ENCODE measurements at places on chromosomes 1 and 21.

DNA sequence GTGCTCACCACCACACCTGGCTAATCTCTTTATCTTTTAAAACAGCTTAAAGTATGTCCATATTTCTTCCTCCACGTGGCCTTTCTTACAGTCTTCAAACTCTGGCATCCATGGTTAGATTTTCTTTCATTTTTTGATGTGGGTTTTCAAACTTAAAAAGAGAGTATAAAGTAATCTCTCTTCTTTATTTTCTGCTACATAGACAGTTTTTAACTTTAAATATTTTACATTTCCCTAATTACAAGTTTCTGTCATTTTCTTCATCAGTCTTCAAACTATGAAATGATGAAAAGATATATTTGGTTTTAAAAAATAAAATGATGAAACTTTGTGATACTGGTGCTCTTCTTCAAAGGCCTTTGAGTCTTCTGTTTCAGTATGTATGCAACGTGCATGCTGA is 143.5 kb upstream of the ESRRG start:
- DNase-seq = no peak

GRCh38 chr1:205637854-205638468 is 6.2 kb upstream of the ELK4 start:
- DNase-seq = no peak

- DNase-seq = no peak
These were observed 18.7 kb upstream of the ADAR start for GRCh38 chr1:154626456-154627256.

DNA sequence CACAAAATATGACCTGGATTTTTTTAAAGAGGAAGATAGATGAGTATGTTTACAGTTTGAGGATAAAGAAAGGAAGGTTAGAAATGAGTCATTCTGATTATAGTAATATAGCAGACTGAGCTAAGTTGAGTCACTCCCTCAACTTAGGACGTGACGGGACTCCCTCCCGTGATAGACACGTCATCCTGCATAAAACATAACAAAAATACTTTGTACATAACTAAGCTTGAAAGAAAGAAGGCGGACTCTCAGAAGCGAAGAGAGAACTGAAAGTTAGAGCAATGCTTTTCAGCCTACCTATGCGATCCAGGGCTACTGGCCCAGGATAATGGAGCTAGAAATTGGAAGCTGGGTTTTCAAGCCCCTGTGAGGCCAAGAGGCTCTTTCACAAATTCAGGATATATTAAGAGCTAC is 53.0 kb upstream of the DESI2 start:
- DNase-seq = peak; percentile 15

GRCh38 chr1:228184152-228184551 is 18.5 kb downstream of the IBA57 start:
- no peak for DNase-seq

DNA sequence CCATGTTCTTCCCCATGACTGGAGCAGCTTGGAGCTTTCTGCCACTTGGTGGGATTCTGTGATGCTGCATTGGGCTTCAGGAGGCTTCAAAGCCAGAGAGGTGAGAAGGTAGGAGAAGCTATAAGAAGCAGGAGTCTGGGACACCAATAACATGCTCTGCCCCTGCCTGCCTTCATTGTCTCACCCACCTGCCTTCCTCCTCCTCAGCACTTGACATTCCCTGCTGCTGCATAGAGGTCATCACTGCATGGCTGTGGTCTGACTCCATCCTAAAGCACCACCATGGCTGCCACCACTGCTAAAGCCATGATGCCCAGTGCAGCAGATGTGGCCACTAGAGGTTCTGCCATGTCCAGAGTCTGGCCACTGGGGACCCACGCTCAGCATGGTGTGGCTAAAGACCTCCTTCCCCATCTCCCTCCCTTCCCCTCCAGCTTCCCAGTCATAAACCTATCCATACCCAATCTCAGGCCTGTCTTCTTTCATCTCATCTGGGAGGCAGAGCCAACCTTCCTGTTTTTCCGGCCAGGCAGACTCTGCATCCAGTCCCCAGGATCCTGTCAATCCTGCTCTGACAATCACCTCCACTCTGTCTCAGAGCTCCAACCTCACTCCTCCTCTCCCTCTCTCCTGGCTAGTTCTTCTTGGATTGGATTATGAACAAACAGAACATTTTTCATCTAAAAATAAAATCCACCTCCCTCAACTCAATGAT is 285.1 kb upstream of the POU3F1 start:
- DNase-seq = no peak

- no peak for DNase-seq
These were observed 142.1 kb upstream of the PTGFR start for GRCh38 chr1:78348496-78349284.

DNA sequence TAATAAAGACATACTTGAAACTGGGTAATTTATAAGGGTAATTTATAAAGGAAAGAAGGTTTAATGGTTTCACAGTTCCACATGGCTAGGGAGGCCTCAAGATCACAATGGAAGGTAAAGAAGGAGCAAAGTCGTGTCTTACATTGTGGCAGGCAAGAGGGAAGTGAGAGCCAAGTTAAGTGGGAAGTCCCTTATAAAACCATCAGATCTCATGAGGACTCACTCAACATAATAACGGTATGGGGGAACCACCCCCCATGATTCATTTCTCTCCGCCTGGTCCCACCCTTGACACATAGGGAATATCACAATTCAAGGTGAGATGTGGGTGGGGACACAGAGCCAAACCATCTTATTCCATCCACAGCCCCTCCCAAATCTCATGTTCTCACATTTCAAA is 76.8 kb upstream of the ZNF678 start:
- DNase-seq = no peak

DNA sequence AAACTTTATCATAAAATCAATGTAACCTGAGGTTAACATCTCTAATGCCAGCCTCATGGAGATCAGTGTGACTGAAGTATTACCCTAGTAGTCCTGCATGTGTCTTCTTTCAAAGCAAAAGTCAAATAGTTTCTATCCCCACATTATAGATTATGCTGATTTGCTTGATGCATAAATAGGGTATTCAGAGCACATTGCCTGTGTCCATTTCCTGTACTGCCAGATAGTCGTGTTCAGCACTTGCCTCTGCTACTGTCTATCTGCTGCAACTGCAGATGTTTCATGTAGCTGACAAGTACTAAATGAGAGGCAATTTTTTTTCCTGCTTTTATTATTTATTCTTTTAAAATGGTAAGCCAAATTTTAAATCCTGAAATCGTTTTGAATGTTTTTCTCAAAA is 348.7 kb downstream of the CHRM3 start:
- DNase-seq = no peak

- no peak for DNase-seq
These were observed 25.5 kb downstream of the ETV3L start for GRCh38 chr1:157073944-157074685.

DNA sequence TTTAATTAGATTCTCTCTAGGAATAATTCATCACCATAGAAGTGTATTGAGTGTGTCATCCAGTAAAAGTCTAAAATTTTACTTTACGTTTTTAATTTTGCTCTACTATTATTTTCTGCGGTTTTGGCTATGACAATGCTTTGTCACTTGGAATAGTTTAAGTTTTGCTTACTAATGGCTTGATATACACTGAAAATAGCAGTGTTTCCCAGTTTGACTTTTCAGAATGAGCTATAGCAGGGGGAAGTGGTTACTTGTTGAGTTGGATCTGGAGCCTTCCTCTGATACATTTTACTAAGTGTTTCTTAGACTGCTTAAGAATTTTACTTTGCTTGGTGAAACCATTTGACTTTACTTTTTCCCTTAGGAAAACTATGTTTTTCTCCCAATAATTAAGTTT is 5.0 kb downstream of the DNAJC16 start:
- DNase-seq = no peak

DNA sequence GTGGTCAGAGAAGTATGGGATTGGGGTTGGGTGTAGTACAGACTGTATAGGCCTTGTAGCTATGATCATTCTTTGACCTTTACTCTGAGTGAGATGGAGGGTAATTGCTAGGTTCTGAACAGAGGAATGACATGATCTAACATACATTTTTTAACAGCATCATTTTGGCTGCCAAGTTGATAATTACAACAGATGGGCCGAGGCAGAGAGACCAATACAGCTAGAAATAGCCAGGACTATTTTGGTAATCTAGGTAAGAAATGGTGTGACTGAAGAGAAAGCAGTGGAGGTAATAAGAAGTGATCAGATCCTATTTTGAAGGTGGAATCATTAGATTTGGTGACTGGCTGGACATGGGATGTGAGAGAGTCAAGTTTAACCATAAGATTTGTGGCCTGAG is 43.5 kb downstream of the RPAP2 start:
- DNase-seq = no peak

DNA sequence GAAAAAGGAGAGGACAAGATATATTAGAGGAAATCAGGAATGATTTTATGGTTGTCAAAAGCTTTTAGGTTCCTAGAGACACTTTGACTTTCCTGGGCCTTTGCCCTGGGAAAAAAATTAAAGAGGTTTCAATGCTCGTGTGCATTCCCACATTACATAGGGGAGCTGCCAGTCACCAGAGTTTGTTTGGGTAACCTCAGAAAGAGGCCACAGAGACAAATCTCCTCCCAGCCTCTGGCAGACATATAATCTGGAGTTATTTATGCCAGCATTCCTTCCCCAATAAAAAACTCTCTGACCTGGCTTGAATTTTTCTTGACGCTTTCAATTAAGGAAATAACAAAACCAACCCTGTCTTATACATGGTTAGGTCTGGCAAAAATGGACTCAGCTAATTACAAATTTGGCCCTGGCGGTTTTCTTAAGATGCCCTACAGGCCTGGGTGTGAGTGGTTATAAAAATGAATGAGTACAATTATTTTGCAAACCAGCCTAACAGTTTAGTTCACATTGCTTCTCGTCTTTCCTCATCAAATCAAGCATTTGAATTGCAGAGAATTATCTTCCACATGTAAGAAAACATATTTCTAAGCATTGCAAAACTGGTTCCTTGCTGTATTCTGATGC is 63.7 kb downstream of the WLS start:
- DNase-seq = no peak

DNA sequence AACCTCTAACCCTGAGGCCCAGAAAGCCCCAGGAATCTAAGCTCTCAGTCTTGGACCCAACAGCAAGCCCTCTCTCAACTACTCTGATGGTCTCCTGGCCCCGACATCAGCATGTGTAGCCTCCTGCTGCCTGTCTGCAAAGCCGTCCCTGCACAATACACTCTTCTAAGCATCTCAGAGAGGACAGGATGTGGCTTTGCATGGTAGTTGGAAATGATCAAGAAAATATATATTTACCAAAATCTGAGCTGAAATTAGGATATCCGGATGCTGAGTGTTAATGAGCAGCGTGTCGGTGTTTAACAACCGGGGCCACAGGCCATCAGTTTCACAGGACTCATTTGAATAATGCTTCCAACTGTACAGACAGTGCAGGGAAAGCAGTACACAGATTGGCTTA is 59.1 kb upstream of the SIM2 start:
- no peak for DNase-seq

DNA sequence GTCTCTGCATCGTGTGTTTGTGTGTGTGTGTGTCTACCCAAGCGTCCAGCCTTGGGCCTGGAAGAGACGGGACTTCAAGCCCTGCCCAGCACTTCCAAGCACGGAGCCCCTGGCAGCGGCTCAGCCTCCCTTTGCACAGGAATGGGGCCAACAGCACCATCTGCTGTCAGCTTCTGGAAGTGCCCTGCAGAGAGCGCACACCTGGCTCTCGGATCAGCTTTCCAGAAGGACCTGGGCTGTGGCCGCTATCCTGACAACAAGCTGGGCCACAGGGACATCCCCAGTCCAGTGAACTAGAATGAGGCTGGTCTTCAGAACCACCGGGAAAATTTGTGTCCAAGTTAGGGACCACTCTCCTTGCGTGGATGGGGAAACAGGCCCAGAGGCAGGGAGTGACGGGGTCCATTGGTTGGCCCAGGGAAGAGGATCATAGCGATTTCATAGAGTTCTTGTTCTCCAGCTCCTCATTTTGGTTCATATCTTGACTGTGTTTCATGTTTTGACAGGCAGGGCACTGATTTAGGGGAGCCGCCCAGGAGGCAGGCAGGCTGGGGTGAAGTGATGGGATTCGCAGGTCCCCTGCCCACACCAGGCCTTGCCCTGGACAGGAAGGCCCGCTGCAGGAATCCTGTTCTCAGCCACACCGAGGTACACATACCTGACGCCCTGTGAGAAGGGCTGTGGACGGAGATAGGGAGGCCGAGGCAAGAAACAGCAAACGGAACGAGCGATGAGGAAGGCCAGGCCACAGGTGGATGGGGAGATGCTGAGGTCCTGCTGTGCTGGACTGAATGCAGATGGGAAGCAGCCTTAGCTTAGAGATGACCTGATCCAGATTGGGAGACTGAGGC is 38.4 kb downstream of the TAS1R2 start:
- DNase-seq = no peak

DNA sequence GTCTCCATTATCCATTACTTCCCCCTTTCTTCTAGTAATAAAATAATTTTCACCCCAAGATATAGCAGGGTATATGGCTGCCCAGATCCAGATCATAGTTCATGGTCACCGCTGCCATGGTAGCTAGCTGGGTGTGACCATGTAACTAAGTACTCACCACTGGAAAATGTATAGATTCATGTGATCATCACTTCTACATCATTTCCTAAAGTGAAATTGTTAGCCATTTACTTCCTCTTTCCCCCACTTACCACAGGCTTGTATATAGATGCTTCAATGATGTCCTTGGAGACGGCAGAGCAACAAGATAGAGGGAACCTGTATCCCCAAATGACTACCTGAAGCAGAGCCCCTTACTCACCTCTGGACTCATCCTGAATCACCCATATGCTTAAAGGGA is 22.7 kb upstream of the EYA3 start:
- no peak for DNase-seq

- no peak for DNase-seq
These were observed 61.1 kb downstream of the PLXNA2 start for GRCh38 chr1:208182880-208183645.

DNA sequence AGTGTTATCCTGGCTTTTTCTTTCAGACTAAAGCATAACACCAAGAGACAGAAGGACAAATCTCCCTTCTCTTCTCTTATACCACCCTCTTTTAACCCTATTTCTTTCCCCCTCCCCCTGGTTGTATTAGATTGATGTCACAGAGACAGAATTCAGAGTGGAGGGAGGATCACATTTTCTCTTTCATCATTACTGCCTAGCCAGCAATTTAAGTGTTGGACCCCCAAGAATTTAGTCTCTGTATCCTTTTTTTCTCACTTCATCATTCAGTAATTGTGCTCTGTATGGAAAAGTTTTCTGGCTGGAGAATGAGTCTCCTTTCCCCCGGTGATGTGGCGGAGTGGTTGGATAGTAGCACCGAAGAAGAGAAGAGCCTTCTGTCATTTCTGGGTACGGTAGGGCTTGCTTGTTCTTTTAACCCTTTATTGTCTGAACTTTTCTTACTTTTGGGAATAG is 124.8 kb downstream of the CLEC20A start:
- no peak for DNase-seq

Data from T-helper 22 cell (primary cell).